NB4 (cell line): ENCODE measurements at places on chromosomes 3 and 15.
A peak's percentile ranks its signal among the peaks of the same experiment; 100 is the strongest.

DNA sequence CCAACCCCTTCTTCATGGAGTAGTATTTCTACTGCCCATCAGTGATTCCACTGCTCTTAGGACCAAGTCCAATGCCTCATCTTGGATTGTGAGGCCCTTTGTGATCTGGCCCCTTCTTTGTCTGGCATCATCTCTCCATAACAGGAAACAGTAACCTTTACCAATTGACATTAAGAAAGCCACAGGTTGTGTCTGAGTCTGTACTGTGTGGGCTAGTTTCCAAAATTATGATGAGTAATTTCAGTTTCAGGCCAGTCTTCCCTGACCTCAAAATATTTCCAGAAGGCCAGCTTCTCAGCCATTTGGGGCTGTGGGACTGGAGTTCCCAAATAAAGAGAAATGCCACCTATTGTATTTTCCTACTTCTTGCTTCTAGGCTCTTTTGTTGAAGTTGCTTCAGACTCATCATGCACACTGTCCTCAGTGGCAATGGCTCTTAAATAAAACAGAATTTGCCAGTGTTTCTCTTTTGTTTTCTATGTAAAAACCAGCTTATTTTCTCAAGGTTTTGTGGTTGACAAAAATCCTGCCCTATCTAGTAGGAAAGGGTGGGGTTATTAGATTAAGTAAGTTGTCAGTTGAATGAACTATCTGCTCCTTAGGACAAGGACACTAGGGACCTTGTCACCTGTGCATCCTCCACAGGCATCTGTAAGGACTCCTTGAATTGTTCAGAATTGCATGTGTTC, 47.0 kb upstream of the ACKR4 start:
- DNase-seq: peak; percentile 5

GRCh38 chr15:78767331-78767951, 43.8 kb downstream of the ADAMTS7 start:
- DNase-seq: no peak

- no peak for DNase-seq
Observed at GRCh38 chr3:138383715-138384465, 35.5 kb downstream of the MRAS start.

- DNase-seq: no peak
Observed at GRCh38 chr3:48881652-48882114, 17.0 kb downstream of the SLC25A20 start.

GRCh38 chr3:177835917-177836316, 638.6 kb upstream of the TBL1XR1 start:
- no peak for DNase-seq

DNA sequence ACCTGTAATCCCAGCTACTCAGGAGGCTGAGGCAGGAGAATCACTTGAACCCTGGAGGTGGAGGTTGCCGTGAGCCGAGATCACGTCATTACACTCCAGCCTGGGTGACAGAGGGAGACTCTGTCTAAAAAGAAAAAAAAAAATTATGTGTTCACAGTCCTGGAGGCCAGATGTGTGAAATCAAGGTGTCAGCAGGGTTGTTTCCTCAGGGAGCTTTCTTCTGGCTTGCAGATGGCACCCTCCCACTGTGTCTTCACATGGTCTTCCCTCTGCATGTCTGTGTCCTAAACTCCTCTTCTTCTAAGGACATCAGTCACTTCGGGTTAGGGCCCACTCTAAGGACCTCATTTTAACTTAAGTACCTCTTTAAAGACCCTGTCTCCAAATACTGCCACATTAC, 56.1 kb upstream of the UBE2E1 start:
- peak; percentile 25 for DNase-seq

GRCh38 chr15:27958911-27959578, 140.1 kb downstream of the OCA2 start:
- DNase-seq: peak; percentile 7

- DNase-seq: no peak
Observed at GRCh38 chr15:62545467-62546227, 380.6 kb upstream of the C2CD4B start.

DNA sequence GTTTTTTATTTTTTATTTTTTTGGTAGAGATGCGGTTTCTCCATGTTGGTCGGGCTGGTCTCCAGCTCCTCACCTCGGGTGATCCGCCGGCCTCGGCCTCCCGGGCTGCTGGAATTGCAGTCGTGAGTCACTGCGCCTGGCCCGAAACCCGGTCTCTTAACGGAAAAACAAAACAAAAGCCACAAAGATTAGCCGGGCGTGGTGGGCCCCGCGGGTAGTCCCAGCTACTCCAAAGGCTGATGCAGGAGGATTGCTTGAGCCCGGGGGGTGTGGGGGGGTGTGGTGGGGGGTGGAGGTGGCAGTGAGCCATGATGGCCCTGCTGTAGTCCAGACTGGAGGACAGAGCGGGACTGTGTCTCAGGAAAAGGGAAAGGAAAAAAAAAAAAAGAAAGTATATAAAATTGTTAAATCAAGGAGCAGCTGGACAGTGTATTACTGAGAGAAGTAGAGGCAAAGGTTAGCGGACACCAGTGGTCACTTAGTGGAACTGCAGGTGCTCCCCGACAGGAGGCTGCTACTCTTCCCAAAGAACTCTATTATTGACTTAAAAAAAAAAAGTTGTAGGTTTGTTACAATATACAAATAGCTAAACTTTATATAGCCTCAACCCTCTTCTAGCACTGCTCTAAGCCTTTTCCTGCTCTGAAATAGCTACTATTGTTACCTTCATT, 30.3 kb upstream of the TUBGCP5 start:
- no peak for DNase-seq

DNA sequence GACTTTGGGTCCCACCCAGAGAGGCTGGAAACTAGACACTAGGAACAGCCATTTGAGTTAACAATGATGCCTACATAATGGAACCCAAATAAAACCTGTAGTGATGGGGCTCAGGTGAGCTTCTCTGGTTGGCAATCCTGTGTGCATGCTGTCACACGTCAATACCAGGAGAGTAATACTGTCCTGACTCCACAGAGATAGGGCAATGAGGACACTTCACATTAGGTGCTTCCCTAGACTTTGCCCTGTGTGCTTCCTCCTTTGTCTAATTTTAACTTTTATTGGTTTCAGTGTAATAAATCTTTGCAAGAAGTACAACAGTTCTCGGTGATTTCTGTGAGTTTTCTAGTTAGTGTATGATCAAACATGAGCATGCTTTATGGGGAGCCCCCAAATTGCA, 281.8 kb upstream of the ARRDC4 start:
- no peak for DNase-seq

- DNase-seq: no peak
Observed at GRCh38 chr15:30068326-30068725, 14.4 kb upstream of the GOLGA8J start.

- DNase-seq: no peak
Observed at GRCh38 chr3:52524752-52525679, 8.6 kb downstream of the NT5DC2 start.

DNA sequence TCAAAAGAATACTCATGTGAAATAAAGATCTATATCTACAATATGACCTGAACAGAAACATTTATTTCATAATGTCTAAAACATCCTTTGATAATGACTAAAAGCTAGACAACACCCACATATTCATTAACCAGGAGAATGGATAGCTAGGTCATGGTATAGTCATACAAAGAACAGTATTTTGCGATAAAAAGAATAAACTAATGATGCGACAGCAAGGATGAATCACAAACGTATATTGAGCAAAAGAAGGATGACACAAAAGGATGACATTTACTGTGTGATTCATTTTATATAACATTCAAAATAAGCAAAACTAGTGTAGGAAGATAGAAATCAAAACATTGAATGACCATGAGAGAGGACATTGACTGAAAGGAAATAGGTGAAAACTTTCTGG, 1233.1 kb downstream of the OTOL1 start:
- DNase-seq: no peak

- DNase-seq: no peak
Observed at GRCh38 chr15:37058316-37058985, 41.9 kb downstream of the MEIS2 start.

GRCh38 chr3:168613151-168613550, 517.4 kb upstream of the GOLIM4 start:
- no peak for DNase-seq

GRCh38 chr3:108398510-108398909, 102.2 kb downstream of the HHLA2 start:
- DNase-seq: no peak

DNA sequence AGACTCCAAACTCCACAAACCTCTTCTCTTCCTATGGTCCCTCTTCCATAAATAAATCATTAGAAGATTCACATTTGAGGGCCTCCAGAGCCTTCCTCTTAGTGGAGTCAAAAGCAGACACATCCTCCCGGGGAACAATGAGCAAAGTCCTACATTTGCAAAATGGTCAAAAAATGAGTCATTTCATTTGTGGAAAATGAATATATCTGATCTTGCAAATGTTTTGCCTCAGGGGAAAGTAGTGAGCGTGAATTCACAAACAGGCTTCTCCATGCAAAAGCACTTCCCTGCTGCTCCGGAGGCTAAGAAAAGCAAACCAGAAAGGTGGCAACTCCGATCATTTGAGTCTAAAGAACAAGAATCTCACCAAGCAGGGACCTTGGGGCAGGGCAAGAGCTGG, 86.7 kb upstream of the IQSEC1 start:
- DNase-seq: no peak

DNA sequence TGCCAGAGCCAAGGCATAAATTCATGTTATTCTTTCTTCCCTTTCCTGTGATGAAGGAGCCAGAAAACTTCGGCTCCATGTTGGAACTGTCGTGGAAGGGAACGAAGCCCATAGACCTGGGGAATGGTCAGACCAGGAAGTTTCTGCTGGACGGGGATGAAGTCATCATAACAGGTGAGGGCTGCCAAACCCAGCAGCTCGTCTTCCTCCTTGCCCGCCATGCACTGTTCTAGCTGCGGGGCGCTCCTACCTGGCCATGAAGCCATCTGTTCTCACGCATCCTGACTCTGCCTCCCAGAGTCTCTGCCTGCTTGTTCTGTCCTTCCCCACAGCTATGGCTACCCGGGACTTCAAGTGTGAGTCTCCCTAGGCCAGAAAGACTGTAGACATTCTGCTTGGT, 28.2 kb downstream of the FAH start:
- no peak for DNase-seq

DNA sequence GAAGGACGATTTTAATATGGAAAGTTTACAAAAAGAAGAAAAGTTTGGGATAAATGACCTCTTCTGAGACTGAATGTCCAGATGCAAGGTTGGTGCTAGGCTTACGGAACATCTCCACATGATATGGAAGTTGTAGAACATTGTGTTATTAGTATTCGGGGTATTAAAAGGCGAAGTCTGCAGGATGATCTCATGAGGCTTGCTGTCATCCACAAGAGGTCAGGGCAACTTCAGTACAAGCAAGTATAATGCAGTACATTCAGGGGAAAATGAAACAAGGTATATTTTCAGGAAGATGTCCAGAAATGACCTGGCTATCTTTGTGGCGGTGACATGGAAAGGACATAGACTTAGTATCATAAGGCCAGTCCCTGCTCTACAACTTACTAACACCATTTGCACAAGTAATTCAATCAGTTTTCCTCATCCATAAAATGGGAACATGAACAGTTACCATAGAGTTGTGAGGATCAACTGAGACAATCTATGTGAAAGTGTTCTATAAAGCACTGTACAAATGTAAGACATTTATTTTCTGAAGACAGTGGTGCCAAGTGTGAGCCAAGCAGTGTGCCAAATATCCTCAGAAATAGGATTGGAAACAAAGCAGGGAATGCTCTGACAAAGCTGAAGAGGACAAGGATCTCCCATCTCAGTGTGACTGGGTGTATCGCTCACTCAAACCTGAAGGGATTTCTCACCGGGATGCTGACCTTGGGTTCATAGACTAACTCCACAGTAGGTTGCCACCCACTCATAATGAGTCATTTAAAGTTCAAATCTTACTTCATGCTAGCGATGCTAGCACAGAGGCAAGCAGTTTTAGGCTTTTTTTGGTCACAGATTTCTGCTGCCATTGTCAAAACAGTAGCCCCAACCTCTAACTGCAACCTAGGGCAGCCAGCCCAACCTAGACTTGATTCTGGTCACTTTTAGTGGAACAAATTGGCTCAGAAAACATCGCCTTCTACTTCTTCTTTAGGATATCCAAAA, 118.3 kb downstream of the TIGIT start:
- no peak for DNase-seq

- peak; percentile 53 for DNase-seq
Observed at GRCh38 chr3:107524841-107525643, 2.3 kb downstream of the BBX start.
